Putamen (tissue), 1 donor: ENCODE measurements at places on chromosomes 5 and 9.

GRCh38 chr9:136143215-136144001 lies 24.7 kb upstream of the TMEM250 start:
- no peak for DNase-seq

DNA sequence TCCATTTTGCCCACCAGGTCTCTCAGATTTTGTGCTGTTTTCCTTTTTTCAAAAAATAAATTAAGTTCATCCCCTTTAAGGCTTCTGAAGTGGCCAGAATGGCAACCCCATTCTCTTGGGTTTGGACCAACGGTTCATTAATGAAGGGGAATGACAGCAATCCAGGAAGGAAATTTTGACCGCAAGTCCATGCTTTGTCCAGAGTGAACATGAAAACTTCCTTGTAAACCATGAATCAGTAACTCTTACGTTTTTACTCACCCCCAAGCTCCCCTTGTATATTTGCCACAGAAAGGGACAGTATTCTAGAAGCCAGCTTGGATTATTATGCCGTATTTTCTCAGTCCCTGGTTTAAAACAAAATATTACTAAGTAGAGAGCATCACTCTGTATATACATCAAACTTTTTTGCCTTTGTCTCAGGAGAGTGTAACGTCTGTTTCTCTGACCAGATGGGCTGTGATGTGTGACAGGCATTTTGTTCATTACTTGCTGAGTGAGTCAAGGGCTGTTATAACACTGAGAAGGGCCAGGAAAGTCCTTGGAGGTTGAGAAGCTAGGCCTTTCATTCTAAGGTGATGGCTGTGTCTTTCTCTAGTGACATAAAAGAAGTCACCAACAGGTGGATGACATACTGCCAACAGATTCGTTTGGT lies 148.2 kb downstream of the SMARCA2 start:
- no peak for DNase-seq

DNA sequence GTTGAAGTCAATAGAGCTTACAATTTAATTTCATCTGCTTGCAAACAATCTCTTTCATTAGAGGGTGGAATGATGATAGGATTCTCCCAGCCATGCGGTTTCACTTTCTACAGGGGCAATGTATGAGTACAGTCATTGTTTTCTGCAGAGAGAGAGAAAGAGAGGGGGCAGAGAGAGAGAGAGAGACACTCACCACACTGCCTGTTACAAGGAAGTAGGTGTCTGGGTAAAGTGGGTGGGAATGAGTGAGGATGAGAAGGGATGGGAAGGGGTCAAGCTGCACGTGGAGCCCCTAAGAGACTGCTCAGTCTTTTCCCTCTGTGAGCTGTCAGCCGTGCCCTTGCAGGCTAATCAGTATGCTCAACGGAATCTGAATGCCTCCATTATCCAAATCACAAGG lies 454.3 kb downstream of the KDM4C start:
- peak; percentile 78 for DNase-seq

- DNase-seq: peak; percentile 86
Observed at GRCh38 chr9:117644133-117644931, 59.9 kb upstream of the TLR4 start.

GRCh38 chr9:108972626-108973209 lies 38.5 kb downstream of the ABITRAM start:
- DNase-seq: no peak

DNA sequence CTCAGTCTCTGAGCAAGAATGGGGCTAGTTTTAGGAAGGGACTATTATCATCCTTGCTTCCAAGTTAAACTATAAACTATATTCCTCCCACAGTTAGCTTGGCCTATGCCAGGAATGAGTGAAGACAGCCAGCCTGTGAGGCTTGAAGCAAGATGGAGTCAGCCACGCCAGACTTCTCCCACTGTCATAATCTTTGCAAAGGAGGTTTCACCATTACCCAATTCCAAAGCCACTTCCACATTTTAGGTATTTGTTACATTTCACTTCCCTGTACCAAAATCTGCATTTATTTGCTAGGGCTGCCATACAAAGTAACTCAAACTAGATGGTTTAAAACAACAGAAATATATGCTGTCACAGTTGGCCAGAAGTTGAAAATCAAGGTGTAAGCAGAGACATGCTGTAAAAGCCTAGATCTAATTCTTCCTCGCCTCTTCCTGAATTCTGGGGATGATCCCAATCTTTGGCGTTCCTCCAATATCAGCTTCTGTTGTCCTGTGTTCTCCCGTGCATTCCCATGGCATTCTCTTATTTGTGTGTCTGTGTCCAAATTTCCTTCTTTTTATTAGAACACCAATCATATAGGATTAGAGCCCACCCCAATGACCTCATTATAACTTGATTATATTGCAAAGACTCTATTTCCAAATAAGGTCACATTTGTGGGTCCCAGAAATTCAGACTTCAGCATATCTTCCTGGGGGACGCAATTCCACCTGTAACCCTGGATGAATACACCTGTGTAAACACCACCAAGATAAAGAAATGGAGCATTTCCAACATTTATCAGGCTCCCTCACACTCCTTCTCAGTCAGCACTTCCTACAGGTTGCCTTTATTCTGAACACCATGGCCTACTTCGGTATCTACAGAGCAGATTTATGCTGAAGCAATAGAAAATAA lies 126.8 kb downstream of the GCNT1 start:
- no peak for DNase-seq
